ENCODE measurements at places on chromosomes 7 and 10.

DNA sequence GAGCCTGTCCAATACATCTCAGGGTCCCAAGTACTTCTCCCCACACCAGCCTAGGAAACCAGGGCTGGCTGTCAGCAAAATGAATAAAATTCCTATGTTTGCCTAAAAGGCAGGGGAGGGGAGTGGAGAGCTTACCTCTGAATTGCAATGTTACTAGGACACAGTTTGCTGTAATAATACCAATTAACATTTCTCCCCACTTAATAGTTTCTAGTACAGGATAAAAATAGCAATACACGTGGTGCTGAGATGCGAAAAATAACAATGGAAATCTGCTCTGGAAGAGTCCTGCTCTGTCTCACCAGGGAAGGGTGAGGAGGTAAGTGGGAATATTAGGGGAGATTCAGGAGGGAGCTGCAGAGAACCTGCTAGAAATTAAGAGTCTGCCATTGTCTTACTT is 112.3 kb downstream of the PLXNA4 start:
- DNase-seq, result no peak

DNA sequence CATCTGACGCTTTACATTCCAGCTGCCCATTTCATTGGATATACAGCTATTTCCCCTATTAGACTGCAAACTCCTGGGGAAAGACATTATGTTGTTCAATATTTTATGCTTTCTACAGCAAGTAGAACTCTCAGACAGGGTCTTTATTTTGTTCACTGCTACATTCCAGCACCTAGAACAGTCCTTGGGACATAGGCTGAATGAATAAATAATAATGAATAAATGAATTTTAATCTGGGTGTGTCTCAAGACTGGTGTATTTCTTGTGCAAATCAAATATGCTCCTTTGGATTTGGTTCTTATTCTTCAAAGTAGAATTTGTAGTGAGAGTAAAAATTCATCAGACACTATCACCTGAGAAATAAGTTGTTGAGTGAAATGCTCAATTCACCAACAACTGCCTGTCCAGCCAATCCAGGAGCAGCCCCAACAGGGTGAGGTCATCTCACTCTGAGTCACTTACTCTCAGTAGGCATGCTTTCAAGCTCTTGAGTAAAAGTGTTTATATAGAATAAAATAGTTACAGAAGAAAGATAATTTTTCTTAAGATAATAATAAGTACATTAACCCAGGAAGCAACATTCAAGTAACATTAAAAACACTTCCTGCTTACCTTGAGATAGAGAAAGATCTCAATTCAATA is 287.5 kb upstream of the NPVF start:
- no peak for DNase-seq

DNA sequence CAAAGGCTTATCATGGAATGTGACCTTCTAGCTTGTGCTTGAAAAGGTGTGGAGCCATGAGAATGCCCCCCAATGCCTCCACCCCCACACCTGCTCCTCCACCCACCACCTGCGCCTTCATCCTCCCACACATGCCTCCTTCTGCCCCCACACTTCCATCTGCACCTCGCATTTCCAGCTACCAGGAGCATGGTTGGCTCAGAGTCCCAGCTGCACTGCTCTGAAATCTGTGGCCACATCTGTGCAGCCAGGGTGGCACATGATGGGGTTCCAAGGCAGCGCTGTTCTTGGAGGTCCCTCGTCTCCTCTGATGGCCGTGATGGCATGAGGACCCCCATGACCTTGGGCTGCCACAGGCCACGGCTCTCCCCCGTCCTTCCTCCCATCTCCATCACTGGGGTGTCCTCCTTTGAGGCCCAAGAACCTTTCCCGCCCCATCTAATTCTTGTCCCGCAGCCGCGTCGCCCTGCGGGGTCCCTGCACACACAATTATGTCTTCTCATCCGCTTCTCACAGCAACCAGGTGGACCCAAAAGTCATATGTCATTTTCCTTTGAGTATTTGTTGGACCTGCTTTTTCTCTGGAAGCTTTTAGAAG is 40.6 kb upstream of the CNPY1 start:
- DNase-seq, result no peak

GRCh38 chr7:27347276-27347640 is 104.7 kb downstream of the EVX1 start:
- no peak for DNase-seq

DNA sequence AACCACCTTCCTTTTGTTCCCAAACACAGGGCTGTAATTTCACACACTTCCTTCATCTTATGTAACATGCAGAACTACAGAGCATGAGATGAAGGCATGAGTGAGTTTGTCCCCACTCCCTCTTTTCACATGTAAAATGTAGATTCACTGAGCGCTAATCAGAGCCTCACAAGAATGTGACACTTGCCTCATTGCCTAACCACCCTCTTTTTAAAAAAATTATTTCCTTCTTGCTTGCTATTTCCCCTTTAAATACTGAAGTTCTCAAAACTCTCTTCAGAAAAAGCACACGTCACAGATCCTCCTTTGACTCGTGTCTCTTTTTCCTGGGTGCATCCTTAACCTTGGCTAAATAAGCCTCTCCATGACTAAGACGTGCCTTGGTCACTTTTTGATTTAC is 121.2 kb upstream of the TARP start:
- DNase-seq, result no peak

GRCh38 chr10:94194256-94194655 is 168.5 kb downstream of the NOC3L start:
- DNase-seq, result no peak

DNA sequence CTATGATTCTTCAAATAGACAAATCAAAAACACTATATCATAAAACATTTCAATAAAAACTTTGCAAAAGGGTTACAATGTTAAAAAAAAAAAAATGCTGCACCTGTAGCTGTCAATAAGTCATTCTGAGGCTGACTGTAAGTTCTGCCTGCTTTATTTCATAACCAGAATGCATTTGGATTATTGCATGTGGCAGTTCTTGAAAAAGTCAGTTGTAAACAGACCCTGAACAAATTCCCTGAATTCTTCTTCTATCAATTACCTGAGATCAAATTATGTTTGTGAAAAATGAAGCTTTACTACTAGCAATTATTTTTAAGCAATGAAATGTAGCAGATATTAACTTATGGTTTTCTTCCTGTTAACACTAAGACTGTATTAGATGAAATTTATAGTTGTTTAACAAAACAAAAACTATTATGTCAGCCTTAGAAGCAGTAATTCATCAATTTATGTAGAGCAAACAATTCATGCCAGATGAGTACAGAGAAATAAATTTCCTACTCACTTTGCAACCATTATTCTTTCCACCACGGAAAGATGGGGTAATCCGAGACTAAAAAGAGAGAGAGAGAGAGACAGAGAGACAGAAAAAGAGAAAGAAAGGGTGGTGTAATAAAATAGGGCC is 107.8 kb downstream of the SFMBT2 start:
- DNase-seq, result no peak

GRCh38 chr10:130003166-130003565 is 39.1 kb upstream of the EBF3 start:
- DNase-seq, result no peak

GRCh38 chr10:24261627-24262026 is 52.7 kb downstream of the KIAA1217 start:
- no peak for DNase-seq

GRCh38 chr10:13146379-13146778 is 15.0 kb upstream of the MCM10 start:
- DNase-seq, result no peak

GRCh38 chr7:22783421-22783820 is 39.2 kb downstream of the TOMM7 start:
- DNase-seq, result no peak

DNA sequence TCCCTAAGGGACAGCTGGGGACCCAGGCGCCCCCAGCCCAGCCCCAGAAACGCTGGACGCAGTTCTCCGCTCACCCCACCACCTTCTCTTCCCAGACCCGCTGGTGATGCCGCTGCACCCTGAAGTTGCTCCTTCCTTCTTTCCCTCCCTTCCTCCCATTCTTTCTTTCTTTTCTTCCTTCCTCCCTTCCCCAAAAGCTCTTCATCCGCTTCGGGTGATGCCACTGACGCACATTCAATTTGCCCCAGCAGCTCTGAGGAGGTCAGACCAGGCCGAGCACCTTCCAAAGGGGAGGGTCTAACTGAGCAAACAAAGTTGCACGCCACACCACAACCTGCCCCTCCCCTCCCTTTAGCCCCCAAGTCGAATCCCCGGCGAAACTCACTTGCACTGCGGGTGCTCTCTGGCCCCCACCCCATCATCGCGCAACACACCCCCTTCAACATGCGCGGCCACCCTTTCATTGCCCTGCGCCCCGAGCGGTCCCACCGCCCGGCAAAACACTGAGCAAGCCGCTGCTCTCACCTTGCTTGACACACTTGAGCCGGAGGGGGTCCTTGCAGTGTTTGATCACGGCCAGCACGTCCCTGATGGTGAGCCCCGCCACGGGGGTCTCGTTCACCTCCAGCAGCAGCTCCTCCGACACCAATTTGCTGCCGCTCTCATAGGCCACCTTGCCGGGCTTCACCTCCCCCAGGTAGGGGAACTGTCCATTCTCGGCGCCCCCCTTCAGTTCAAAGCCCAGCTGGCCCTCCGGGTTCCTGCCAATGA is 787 bp downstream of the MAGI2 start:
- DNase-seq, result peak; percentile 60

- DNase-seq, result peak; percentile 54
Observed at GRCh38 chr7:138666385-138666784, 34.8 kb downstream of the SVOPL start.

DNA sequence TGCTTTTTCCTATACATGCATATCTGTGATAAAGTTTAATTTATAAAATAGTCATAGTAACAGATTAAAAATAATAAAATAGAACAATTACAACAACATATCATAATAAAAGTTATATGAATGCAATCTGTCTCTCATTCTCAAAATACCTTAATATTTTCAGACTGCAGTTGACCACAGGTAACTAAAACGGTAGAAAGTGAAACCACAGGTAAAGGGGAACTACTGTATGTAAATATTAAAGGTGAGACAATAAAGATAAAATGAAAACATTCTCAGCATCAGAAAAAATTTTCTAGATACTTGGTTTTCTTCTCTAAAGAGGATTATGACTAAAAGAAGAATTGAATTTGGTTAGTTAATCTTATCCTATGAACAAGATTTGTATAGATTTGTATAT is 6.0 kb downstream of the FKBP14 start:
- DNase-seq, result no peak

DNA sequence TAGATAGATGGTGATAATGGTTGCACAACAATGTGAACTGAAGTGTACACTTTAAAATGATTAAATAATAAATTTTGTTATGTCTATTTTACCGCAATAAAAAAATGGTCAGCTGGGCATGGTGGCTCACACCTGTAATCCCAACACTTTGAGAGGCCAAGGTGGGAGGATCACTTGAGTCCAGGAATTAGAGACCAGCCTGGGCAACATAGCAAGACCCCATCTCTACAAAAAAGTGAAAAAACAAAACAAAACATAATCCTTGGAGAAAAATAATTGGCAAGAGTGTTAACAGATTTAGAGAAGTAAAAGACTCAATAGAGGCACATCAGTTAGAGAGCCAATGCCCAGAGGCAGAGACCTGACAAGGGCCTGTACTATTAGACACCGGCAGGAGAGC is 9.9 kb upstream of the RPEL1 start:
- no peak for DNase-seq

DNA sequence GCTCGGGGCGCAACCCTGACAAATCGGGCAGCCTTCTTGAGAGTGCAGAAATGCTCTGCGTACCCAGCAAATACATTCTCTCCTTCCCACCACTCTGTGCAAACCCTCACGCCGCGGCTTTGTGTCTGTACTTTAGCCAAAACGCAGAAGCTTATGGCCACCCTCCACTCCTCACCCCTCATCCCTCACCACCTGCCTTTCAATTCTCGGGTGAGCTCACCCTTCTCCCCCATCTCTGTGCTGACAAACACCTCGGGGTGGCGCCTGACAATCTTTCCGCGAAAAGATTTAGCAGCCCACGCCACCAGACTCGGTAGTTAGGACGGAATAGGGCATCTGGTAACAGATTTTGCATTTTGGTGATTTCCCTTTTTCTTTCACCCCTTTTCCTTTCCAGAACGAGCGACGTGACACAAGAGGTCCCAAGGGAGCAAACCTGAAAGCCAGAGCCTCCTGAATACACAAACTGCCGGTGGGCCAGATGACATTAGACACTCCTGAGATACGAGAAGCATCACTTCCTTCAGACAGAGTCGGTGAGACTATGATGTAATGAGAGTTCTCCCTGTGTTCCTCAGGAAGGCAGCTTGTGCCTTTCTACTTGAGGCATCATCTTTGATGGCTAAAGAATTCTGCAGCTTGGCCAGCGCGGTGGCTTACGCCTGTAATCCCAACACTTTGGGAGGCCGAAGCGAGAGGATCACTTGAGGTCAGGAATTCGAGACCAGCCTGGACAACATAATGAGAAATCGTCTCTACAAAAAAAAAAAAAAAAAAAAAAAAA is 671 bp upstream of the ATAD1 start:
- no peak for DNase-seq

DNA sequence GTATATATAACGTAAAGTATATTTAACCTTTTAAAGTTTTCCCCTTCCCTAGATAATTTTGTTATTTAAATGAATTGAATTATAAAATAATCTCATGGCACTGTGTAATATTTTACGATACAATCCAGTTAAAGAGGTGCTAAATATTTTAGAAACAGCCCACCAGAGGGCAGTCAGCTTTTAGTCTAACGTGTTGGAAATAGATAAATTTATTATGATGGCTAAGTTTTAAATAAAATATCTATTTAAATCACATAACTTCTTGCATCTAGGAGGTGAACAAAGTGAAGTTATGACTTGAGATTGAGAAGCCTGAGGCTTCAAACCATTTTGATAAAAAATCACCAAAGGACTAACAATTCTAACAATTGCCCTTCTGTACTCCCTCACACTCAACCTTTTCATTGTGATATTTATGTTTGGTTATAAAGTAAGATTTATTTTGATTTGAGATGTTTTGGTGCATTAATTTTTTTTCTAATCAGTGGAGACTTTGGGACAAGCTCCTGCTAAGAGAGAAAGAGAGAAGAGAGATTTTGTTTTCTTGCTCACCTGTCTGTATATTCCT is 171.5 kb upstream of the SP4 start:
- peak; percentile 31 for DNase-seq

DNA sequence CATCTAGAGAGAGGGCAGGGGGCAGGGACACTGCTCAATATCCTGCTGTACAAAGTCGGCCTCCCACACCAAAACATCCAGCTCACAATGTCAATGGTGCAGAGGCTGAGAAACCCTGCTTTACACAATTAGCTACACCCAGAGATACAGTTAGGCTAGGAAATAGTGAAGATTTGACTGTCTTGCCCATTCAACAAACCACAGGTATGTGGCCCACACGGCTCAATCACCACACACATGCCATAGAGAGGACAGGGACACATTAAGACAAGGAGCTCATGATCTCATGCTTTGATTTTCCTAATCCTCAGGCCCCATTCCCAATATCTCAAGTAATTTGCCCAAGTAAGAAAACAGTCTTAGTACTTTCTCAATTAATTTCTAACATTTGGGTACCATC is 110.4 kb downstream of the OSBPL3 start:
- DNase-seq, result no peak

GRCh38 chr10:86293396-86293791 is 73.2 kb downstream of the GRID1 start:
- DNase-seq, result no peak

All from HepG2 (cell line).